ENCODE measurements at places on chromosomes 3 and 15. TPM values are rescaled to one million over a fixed set of nuclear protein-coding genes. Genes with fewer than 3 reads are reported as not detected.

Gene NFKBIZ
- 86.2 TPM for total RNA-seq

Gene SLC25A38
- total RNA-seq, result 23.0 TPM

Gene ALDH1L1
- 0.25 TPM for total RNA-seq

Gene EEF1AKMT4
- 6.2 TPM for total RNA-seq

Gene SPINK8
- not detected for total RNA-seq

Gene RASGRP1
- 1.0 TPM for total RNA-seq

Gene AP3B2
- 0.16 TPM for total RNA-seq

Gene TAGLN3
- total RNA-seq, result 11.9 TPM

Gene ACSBG1
- total RNA-seq, result 0.16 TPM

Gene SLC6A6
- total RNA-seq, result 116 TPM

Gene DGKG
- total RNA-seq, result 0.16 TPM

Gene CLDN18
- not detected for total RNA-seq

Gene STAB1
- total RNA-seq, result 0.13 TPM

Gene DUOX1
- not detected for total RNA-seq

Gene RAF1
- total RNA-seq, result 62.0 TPM

Gene KCNMB2
- 0.13 TPM for total RNA-seq

Gene KNL1
- total RNA-seq, result 1.3 TPM

Gene BTD
- 15.3 TPM for total RNA-seq

Gene CD86
- total RNA-seq, result not detected

Gene KPNA4
- 20.9 TPM for total RNA-seq

Gene A4GNT
- not detected for total RNA-seq

Gene ALG1L2
- total RNA-seq, result not detected

Gene PRTG
- 11.2 TPM for total RNA-seq

Gene AADACL2
- total RNA-seq, result not detected

Gene ZNF35
- 7.0 TPM for total RNA-seq

Gene TPRG1
- total RNA-seq, result not detected

Gene C3orf85
- total RNA-seq, result not detected

Gene SLC2A2
- 1.9 TPM for total RNA-seq

Gene RTP3
- total RNA-seq, result not detected

Gene LMCD1
- total RNA-seq, result 101 TPM

Gene ZNF639
- total RNA-seq, result 33.2 TPM

Gene GOLGA6L9
- 0.81 TPM for total RNA-seq

Gene PLAAT1
- total RNA-seq, result 2.2 TPM

Gene GABRG3
- total RNA-seq, result not detected
